GM03348 (cell line): ENCODE measurements at places on chromosomes 3 and 15.

DNA sequence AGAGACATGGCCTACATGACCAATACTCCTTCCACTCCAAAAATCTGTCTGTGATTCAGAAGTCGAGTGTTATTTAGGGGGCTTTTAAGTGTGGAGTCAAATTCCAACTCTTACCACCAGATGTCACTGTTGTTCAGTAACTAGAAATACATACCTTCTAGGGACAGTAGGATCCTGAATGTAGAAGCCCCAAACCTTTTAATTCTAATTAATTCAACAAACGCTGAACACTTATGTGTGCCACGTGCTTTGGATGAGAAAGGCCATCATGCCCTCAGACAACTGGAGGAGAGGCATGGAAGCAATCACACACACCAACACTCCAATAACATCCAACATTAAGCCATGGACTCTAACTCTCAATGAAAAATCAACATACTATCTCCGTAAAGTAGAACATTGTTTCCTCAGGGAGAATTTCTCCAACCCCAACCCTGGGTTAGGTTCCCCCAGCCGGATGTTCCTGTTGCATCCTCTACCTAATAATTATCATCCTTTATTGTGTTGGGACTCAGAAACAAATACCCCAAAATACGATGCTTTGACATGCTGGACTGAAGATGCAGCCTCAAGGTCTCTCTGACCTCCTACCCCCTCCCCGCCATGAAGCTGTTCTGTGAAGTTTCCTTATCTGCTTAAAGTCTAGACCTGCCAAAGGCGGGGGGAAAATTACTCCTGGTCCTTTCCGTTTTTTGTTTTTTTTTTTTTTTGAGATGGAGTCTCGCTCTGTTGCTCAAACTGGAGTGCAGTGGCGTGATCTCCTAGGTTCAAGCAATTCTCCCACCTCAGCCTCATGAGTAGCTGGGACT lies 8.0 kb upstream of the CCDC13 start:
- DNase-seq = peak; percentile 75

DNA sequence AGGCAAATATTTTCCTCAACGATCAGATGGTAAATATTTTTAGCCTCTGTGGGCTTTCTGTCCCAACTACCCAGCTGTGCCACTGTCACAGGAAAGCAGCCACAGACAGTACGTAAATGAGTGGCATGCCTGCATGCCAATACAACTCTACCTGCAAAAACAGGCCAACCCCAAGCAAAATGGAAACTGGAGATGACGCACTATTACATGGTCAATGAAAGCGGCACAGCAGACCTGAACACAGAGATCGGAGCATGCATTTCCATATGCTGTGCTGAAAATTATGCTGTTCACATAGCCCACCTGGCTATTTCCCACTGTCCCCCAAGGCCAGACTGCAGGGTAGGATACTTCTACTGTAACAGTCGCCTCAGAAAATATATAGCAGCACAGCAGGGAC lies 57.8 kb downstream of the HERC2 start:
- DNase-seq = no peak

GRCh38 chr15:48103647-48104046 lies 17.1 kb upstream of the SLC24A5 start:
- no peak for DNase-seq

DNA sequence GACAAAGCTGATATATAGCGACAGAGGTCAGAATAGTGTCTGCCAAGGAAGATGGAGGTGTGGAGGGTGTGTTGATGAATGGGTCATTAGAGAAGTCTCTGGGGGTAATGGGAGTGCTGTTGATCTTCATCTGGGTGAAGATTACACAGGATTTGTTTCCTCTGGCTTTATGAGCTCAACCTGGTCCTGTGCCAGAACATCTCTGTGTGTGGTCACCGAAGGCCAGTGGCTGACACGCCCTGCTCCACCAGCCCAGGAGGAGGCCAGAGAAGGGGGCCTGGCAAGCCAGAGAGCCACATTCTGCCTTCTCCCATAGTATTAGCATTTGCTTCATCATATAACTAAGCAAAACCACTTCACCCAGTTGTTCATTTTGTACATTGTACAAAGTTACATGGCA lies 121.1 kb downstream of the ZNF621 start:
- no peak for DNase-seq

DNA sequence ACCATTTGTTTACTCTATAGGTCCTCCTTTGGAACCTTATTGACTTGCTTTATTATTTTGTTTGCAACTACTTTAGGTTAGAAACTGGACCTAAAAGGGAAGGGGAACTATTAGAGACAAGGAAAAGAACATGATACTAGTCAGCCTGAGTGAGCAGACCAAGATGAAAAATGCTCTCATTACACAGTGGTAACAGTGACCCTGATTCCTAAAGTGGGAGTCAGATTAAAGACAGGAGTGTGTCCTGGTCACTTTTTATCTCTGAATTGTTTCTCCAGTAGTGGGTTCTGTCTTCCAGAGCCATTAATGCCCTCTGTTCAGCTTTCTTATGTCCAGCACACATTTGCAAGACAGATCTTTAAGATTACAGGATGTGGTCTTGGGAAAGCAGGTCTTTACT lies 124.1 kb downstream of the TMEM108 start:
- no peak for DNase-seq

DNA sequence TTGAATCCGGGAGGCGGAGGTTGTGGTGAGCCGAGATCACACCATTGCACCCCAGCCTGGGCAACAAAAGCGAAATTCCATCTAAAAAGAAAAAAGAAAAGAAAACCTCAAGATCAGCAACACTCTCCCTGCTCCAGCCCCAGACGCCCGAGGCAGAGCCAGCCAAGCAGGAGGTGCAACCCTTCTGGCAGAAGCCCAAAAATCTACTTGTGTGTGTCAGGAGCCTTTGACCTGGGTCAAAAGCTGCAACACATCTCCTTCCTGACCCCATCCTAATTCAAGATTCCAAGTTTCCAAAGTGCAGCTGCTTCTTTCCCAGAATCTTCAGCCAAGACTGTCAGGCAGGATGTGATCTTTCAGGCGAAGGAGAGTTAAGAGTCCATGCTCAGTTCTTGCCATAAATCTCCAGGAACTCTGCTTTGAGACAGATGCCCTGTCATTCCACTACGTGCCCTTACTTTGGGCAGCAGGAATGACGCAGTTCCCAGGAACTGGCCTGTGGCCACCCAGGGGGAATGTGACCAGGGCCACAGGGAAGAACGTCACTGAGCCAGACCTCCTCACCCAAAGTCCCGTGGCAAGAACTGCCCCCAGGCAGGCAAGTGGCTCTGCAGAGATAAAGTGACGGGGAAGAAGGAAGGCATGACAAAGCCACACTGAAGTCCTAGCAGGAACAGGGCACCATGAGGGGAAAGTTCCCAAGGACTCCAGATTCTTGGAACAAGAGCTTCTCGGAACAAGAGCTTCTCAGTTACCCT lies 39.4 kb downstream of the SH3BP5 start:
- DNase-seq = no peak

- no peak for DNase-seq
Measured at GRCh38 chr15:95377258-95377852, 953.1 kb upstream of the NR2F2 start.

DNA sequence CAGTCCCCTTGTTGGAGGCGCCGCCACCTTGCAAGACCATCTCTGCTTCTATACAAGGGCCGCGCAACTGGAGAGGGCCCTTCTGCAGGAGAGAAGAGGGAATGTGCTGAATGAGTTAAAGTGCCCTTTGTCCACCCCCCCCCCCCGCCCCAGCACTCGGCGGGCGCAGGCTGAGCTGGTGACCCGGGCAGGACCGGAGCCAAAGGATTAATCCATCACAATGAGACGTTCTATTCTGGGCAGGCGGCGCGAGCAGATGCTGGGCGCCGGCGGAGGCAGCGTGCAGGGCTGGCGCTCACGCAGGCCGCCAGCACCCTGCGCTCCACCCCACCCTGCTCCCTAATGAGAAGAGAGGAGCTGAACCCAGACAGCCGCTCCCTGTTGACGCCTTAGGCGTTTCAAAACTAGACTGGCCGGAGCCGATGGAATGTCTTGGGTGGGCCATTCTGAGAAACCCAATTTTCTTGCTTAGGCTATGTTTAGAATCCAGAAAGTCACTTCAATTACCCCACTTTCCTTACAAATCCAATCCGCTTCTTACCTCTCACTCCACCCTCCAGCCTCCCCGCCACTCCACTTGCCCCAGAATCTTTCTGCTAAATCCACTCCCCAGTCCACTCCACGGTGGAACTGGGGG lies 32.9 kb downstream of the GJD2 start:
- DNase-seq = peak; percentile 92

- no peak for DNase-seq
Measured at GRCh38 chr3:109899925-109900324, 562.6 kb upstream of the DPPA4 start.

DNA sequence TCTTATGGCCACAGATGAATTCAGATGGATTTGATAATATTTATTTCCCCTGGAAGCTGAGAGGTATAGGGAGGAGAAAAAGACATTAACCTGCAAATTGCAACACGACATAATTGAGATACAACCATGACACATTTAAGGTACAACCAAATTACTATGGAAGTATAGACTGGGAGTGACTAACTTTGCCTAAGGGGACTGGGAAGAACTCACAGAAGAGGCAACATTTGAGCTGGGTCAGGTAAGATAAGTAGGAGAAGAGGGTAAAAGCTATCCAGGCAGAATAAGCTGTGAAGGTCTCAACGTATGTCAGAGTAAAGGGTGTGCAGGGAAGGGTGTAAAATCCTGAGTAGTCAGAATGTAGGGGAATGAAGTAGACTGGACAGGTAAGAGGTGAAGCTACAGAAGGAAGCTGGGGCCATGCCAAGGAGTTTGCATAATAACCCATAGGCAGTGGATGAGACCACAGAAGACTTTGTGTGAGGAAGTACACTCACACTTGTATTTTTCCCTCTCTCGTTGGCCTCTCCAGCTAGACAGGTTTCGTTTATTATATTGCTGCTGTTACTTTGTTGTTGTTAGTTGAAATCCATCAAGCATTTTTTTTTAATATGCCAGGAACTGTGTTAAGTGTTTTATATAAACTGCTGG lies 28.0 kb upstream of the PTX3 start:
- DNase-seq = no peak

GRCh38 chr15:23467110-23467600 lies 20.1 kb upstream of the GOLGA6L2 start:
- peak; percentile 58 for DNase-seq

DNA sequence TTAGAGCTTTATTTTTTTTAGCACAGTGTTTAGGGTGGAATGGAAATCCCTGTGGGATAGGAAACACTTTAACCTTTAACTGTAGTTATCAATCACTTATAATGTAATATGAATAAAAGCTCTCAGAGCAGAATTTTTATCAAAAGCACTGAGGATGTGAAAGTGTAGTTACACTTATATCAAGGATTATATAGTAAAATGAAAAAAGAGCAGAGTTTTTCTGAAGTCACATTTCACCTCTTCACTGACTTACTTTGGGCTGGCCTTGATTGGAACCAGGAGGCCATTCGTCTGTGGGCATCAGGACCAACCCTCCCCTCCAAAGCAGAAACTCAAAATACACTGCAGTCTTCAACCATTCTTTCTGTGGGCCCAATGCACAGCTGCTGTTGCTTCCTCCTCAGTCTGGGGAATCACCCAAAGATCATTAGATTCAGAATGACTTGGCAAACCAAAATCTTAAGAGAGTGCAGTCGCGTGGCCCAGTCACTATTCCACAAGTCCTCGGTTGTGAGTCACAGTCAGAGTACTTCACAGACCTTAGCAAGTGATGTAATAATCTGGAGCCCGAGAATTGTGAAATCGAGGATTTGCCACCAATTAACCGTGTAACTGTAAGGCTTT lies 132.6 kb upstream of the COL8A1 start:
- peak; percentile 82 for DNase-seq

- peak; percentile 19 for DNase-seq
Measured at GRCh38 chr3:123817413-123817812, 66.7 kb downstream of the MYLK start.

DNA sequence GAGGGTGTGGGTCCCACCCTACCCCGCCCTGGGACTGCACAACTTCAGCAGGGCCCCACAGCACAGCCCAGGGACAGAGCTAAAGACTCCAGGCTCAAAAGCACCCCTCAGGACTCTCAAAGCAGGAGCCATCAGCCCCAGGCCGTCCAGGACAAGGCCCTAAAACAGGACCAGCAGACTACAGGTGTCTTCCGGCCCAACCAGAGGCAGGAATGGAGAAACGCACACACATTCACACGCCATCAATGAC lies 26.1 kb downstream of the ATRIP start:
- no peak for DNase-seq

DNA sequence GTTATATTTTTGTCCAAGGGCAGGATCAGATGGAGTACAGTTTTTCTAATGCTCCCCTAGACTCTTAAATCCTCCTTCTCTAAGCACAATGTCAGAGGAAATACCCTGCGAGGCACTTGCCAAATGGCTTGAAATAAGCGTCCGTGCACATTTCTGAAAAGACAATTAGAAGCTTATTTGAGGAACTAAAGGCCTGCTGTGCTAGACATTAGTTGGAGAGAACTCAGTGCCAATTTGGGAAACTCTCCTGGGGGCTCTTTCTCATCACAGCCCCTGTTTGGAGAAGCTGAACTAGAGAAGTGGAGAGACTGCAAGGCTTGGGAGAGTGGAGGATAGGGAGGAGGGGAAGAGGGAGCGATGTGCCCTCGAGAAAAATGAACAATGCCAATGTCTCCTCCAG lies 247.6 kb upstream of the C2CD4B start:
- DNase-seq = no peak

GRCh38 chr3:194867270-194867983 lies 181.7 kb downstream of the FAM43A start:
- no peak for DNase-seq

DNA sequence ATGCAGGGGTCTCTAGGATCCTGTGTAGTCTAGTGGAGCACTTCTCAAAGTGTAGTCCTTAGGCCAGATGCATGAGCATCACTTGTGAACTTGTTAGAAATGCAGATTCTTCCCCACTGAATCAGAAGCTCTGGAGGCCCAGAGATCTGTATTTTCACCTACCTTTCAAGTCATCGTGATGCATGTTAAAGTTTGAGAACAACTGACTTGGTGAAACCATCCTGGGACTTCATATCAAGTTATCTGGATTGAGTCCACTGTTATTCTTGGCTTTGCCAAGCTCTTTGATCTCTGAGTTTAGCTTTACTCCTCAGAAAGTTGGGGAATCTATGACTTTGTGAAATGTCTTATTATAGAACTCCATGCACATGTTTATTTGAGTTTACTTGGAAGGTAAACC lies 78.5 kb downstream of the ARNT2 start:
- DNase-seq = no peak

DNA sequence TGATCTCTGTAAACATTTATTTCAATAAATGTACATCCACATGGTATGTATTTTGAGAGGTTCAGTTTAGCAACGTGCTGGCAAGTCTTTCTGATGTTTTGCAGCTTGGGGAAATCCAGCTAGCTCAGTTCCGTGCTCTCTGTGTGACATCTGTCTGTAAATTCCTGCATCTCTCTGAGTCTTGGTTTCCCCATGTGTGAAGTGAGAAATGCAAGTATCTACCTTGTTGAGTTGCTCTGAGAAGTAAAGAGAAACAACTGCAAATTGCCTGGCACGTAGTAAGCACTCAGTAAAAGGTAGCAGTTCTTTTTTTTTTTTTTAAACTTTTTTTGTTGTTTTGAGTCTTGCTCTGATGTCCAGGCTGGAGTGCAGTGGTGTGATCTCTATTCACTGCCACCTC lies 30.2 kb upstream of the MORF4L1 start:
- no peak for DNase-seq
